ENCODE measurements at places on chromosomes 7 and 10.

DNA sequence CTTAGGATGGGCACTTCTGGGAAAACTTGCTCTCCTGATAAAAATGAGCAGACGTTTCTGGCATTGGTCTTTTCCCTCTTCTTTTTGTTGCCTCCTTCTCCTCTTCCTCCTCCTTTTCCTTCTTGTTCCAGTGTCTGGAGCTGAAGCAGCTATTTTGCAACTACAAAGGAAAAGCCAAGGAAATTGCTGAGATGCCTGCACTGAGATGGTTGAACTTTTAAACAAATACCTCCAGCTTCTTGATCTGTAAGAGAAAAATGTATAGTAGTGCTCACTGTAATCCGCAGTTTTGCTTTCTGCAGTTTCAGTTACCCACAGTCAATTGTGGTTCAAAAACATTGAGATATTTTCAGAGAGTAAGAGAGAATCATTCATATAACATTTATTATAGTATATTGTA is 7.5 kb upstream of the SND1 start:
- DNase-seq = no peak

- no peak for DNase-seq
Observed at GRCh38 chr7:108860615-108861014, 290.9 kb downstream of the DNAJB9 start.

DNA sequence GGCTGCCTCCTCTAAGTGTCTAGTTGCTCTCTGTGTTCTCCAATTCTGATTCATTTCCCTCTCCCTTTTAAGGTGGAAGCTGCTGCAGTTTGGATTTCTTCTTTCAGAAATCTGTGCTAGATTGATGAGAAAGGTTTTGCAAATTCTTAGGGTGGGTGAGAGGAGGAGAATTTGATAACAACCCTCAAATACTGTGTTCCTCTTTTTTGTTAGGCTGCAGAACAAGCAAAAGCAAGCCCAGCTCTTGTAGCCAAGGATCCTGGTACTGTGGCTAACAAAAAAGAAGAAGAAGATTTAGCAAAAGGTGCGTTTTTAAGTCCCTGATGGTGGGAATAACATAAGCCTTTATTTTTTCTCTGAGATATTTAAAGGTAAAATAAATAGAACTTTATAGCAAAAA is 49.1 kb downstream of the STAM start:
- no peak for DNase-seq

GRCh38 chr10:57706576-57707299 is 561.0 kb downstream of the IPMK start:
- DNase-seq = no peak

DNA sequence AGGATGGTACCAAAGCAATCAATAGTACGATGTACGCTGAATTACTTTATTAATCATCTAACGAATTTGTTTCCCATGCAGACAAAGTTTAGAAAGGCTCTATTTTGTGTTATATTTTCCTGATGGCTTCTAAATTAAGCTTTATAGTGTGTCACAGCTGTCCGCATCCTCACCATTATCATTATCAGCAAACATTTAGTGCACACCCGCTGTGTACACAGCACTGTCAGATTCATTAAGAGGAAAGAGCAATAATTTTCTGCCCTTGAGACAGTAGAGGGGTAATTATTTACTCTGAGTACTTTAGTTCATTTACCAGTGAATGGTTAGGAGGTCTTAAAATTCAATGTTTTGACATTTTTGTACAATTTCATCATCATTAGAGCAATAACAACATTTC is 233.3 kb upstream of the PTPRZ1 start:
- no peak for DNase-seq

DNA sequence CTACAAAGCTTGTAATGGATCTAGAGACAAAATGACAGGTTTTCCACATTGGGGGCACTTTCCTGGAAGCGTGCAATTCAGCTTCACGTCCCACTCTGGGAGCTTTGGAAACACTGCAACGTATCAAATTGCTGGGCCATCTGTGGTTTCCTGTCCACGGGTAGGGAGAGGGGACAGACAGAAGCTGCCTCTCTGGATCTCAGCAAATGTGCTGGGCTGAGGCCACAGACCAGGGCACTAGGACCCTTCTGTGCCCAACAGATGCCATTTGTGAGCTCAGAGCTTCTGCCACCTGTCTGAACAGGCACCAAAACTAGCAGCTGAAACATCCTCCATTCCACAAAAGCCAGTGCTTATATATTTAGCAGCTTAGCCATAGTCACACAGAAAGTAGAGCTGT is 40.9 kb upstream of the FRMD4A start:
- no peak for DNase-seq

GRCh38 chr10:12504176-12504575 is 154.8 kb downstream of the CAMK1D start:
- no peak for DNase-seq

GRCh38 chr10:48306265-48306869 is at the start of gene MAPK8:
Gene MAPK8, plus strand, starts transcription at chr10:48306677. Its CDS starts 94,984 bp downstream, at chr10:48401661.
- peak; percentile 90 for DNase-seq

- DNase-seq = peak; percentile 65
Observed at GRCh38 chr7:117873310-117874190, at the start of gene CTTNBP2. Gene CTTNBP2, minus strand, starts transcription at chr7:117873441. Its CDS starts 26 bp downstream, at chr7:117873415.

GRCh38 chr10:4215485-4215884 is 430.5 kb upstream of the KLF6 start:
- DNase-seq = no peak

DNA sequence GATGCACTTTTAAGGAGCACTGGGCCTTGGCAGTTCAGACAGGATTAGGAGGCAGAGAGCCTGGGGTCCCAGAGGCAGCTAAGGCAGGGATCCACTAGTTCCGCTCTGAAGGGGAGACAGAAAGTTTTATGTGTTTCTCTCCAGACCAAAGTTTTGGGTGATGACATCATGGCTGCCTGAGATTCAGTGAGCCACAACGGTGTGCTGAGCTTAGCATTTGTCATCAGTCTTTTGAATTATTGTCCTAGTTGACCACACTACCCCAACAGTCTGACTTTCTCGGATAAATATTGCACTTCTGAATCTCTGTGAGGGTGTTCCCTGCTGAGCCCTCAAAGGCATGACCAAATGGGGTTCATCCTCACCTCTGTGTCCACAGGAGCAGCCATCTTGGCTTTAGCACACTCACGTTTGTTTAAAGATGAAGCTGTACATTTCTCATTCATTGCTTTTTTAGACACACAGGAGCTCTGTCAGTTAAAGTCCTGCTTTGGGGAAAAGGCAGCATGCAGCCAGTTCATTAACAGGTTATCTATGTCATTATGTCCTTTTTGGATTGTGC is 297.7 kb upstream of the LRGUK start:
- DNase-seq = no peak

GRCh38 chr7:74355091-74355490 is 65.9 kb downstream of the CLIP2 start:
- no peak for DNase-seq

- DNase-seq = no peak
Observed at GRCh38 chr7:159091041-159091440, 53.6 kb downstream of the VIPR2 start.

DNA sequence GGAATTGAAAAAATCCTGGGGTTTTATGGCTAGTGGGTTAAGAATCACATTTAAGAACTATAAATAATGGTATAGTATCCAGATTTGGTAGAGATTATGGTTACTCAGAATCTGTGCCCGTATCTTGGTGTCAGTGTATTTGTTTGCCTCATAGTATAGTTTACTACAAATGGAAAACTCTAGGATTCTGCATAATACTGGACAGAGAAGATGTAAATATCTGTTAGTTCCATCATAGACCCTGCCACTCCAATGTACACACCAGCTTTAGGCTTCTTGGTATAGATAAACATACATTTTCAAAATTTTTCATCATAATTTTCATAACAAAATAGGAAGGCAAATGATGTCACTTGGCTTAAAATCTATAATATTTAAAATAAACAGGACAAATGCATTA is 108.1 kb downstream of the CFTR start:
- no peak for DNase-seq

- no peak for DNase-seq
Observed at GRCh38 chr10:127344346-127344745, 148.0 kb upstream of the INSYN2A start.

DNA sequence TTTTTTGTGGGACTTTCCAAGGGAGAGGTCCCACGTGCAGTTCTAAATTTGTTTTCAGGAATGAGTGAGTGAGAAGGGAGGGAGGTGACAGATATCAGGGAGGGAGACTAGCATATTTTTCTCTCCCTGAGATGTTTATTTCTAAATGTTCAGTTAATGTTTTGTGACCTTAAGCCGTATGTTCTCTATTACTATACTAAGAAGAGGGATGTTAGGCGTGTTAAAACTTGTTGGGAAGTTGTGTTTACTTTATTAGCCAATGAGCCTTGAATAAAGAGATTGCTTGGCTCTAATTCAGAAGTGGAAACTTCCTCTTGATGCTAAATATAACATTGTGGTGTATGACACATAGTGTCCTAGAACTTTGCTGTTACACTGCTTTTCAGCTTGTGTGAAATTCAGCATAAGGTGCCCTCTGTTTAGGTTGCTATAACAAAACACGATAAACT is 37.3 kb downstream of the DNAH11 start:
- no peak for DNase-seq

DNA sequence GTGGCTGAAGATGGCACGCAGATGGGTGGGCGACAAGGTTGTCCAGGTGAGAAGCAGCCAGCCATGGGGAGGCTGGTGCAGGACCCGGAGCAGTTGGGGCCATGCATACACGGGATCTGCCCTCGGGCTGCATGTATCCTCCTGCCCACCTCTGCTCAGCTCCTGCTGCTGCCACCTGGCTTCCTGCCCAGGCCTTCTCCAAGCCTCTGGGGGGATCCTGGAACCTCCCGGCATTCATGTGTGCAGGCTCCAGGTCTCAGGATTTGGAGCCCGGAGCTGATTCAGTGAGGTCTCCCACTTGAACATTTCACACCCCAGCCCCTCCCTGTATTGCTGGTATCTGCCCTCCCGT is 27.0 kb downstream of the PDGFA start:
- DNase-seq = no peak

GRCh38 chr10:17562614-17563013 is 54.6 kb downstream of the HACD1 start:
- no peak for DNase-seq

GRCh38 chr7:33685503-33685902 is 219.8 kb upstream of the BMPER start:
- DNase-seq = no peak

- DNase-seq = no peak
Observed at GRCh38 chr7:52150952-52151351, 834.3 kb upstream of the COBL start.

- DNase-seq = no peak
Observed at GRCh38 chr10:21272643-21273399, 252.7 kb downstream of the SKIDA1 start.

GRCh38 chr10:118542745-118543144 is 52.7 kb downstream of the PRLHR start:
- DNase-seq = no peak

DNA sequence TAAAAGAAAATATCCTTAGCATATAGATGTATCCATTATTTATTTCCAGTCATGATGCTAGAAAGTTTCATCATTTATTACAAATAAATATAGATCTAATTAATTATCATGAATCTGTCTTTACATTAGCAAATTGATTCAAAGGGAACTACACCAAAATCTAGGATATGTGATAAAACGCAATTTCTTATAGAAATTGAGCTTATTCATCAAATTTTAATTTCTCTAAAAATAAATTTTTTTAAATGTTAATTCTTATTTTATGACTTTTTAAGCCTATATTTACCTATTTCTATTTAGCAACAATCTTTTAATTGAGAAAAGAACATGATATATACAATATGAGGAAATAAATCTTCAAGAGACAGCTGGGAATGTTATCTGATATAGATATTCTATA is 34.0 kb upstream of the ING3 start:
- DNase-seq = no peak

DNA sequence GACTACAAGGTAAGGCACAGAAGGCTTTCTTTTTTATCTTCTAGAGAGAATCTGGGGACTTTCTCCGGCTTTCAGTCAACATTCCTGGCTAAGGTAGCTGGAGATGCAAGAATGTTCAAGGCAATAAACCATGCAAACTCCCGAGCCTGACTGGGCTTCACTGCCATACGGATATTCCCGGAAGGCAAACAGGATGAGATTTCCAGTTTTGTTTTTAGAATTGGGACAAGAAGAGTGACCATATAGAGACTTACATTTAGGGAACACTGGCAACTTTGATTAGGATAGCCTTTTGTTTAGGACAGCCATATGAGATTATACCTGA is 269 bp downstream of the CALD1 start:
- DNase-seq = no peak

DNA sequence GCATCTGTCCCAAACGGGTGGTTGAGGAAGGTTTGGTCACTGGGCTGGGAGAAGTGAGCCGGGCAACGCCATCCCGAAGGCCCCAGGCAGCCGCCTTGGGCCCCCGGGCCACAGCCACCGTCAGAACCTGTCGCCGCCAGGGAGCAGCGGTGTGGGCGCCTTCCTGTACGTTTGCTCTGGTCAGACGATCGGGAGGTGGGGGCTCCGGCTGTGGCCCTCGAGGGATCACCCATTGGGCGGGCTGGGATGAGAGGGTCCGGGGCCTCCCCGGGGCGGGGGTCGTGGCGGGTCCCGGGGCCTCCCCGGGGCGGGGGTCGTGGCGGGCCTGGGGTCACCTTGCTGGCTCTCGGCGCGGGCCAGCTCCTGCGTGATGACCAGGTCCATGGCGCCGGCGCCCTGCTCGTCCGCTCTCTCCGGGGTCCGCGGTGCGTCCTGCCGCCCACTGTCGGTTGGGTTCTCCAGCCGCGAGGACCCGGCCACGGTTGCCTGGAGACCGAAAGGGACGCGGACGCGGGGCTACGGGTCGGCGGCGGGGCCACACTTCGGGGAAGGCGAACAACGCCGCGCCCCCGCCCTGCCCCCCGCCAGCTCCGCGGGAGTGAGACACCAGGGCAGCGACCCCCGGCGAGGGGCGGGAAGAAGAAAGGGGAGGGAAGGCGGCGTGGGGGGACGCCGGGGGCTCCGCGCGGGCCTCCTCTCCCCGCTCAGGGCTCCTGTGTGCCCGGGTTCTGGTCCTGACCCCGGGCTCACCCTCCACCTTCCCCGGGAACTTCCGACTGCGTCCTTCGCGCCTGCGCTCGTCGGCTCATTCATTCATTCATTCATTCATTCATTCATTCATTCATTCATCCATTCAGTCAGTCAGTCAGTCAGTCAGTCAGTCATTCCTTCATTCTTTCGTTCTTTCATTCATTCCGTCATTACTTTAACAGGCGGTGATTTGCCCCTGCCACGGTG is at the start of gene CFAP46:
CFAP46 (minus strand) TSS at position 470 of the 957 bp plus-strand sequence; CDS start at position 384, 86 bp downstream.
- DNase-seq = peak; percentile 16

GRCh38 chr10:35564341-35564968 is 40.7 kb upstream of the GJD4 start:
- peak; percentile 53 for DNase-seq

DNA sequence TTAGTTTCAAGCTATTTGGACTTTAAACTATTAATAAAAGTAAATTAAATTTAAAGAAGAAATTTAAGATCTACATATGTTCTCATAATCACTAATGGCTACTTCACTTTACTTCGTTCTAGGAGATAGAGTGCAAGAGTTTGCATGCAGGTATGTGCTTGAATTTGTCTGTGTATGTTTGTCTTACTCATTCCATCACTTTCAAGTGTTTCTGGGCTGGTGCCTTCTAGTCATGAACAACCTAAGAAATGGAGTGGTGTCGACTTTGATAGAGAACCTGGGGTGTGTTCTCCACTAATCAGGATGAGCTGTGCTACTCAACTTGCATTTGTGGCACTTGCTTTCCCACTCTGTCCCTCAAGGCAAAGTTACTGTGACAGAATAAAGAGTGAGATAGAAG is 169.9 kb downstream of the KCND2 start:
- no peak for DNase-seq
